ENCODE measurements at places on chromosomes 7 and 10. TPM values are rescaled to one million over a fixed set of nuclear protein-coding genes. Genes with fewer than 3 reads are reported as not detected.

Gene TMEM140
- total RNA-seq: 27.9 TPM

DNA sequence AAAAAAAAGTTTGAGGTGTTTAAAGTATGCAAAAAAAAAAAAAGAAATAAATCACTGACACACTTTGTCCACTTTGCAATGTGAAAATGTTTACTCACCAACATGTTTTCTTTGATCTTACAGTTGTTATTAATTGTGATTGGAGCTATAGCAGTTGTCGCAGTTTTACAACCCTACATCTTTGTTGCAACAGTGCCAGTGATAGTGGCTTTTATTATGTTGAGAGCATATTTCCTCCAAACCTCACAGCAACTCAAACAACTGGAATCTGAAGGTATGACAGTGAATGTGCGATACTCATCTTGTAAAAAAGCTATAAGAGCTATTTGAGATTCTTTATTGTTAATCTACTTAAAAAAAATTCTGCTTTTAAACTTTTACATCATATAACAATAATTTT, 130.6 kb downstream of the CFTR start:
- DNase-seq: no peak

- DNase-seq: peak; percentile 94
Observed at GRCh38 chr10:25015828-25016375, at the start of gene ENKUR. TSS of gene ENKUR (minus strand) at chr10:25016158. CDS start at chr10:25015936, 222 bp downstream.

Gene LLCFC1
- total RNA-seq: not detected

- peak; percentile 21 for DNase-seq
Observed at GRCh38 chr10:60732198-60732806, 46.0 kb upstream of the CDK1 start.

DNA sequence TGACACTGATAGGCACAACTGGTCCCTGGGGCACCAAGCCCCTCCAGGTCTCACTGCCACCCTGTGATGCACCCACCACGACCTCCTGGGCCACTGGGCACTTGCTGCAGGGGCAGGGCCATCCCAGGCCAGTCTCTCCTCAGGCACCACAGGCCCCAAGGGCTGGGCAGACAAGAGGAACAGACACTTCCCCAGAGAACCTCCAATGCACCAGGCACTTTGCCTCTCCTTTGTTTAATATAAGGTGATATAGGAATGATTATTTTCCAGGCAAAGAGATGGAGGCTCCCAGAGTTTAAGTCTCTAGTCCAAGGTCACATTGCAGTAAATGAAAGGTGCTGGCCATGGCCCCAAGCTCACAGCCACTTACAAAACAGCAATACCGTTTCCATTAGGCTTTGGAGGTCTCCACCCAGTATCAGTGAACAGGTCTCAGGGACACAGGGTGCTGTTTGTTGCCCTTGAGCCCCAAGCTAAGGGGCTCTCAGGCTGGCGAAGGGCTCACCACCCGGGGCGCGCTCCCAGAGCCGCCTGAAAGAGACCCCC, 4.5 kb downstream of the DEPP1 start:
- DNase-seq: no peak

Gene TAS2R41
- total RNA-seq: not detected

DNA sequence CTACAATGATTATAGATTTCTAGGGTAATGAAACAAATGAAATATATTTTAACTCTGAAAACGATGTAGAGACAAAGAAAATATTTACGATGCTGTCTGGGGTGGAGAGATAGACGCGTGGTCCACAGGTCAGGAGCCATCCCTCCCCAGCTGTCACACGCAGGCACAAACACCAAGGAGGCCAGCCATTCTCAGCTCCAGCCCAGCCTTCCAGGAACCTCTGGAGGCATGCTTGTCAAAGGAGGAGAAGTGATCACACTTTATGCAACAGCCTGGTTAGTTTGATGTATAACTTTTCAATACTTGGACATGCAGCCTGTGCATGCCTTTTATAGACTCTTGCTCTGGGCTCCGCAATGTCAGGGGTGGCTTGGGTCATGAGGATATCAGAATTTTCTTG, 391.5 kb upstream of the MGMT start:
- no peak for DNase-seq

Gene OR2A1
- not detected for total RNA-seq

DNA sequence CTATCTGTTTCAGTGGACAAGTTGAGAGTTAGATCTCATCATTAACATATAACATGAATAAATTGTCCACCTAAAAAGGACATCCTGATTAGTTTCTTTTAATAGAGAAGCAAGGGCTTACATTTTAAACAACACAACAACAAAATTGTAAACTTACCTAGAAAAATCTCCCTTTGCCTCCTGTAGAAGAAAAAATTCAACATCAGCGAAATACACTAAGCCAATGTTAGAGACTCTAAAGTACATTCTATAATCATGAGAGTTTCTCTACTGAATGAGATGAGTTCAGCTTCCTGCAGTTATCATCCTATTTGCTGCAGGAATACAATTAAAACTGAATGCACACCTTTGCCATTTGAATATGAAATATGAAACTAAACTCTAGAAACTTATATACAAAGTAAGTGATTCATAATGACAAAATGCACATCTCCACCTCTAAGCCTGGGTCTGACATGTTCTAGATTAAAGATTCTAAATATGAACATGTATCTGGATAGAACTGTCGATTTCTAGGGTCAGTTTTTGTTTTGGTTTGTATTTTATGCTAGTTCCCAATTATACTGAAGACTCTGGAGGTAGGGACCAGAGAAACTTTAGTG, 174.8 kb downstream of the PRPF18 start:
- DNase-seq: no peak

Gene ANKRD61
- total RNA-seq: not detected

Gene MYH16
- not detected for total RNA-seq

DNA sequence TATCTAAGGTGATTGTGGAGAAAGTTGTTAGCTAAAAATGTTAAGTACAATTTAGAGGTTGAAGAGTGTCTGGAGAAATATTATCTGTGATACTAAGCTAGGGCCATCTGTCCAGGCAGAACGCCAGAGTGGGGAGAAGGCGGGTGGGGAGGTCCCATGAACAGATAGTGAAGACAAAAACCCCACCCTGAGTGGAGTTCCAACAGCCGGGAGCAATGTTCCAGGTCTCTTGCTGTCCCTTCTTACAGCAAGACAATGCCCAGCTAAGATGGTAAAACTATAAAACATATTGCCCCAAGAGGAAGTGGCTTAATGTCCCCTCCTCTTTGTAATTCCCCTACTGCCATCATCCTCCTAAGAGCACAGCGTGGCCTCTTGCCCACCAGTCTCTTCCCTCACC, 10.4 kb upstream of the IL15RA start:
- no peak for DNase-seq

Gene ZNF438
- 7.4 TPM for total RNA-seq

Gene GDF2
- not detected for total RNA-seq

DNA sequence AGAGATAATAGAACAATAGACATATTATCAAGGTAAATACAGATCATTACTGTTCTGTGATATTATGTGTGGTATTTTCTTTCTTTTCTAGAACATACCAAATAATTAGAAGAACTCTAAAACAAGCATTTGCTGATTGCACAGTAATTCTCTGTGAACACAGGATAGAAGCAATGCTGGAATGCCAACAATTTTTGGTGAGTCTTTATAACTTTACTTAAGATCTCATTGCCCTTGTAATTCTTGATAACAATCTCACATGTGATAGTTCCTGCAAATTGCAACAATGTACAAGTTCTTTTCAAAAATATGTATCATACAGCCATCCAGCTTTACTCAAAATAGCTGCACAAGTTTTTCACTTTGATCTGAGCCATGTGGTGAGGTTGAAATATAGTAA, 185.5 kb downstream of the CFTR start:
- DNase-seq: no peak

DNA sequence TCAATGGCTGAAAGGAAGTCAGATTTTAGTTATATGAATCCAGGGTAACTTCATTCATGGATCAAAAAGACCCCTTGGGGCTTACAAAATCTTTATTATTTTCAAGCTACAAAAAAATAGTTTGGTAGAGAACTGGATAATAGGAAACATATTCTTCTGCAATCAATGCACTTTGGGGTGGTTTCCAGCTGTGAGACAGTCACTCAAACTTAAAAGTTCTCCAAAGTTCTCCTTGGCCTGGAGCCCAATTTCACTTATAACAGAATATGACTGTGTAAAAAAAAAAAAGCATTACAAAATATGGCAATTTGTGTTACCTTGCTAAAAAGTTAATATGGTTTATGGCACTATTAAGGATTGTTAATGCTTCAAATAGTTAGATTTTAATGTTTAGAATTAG, 255.5 kb downstream of the AGMO start:
- DNase-seq: no peak

DNA sequence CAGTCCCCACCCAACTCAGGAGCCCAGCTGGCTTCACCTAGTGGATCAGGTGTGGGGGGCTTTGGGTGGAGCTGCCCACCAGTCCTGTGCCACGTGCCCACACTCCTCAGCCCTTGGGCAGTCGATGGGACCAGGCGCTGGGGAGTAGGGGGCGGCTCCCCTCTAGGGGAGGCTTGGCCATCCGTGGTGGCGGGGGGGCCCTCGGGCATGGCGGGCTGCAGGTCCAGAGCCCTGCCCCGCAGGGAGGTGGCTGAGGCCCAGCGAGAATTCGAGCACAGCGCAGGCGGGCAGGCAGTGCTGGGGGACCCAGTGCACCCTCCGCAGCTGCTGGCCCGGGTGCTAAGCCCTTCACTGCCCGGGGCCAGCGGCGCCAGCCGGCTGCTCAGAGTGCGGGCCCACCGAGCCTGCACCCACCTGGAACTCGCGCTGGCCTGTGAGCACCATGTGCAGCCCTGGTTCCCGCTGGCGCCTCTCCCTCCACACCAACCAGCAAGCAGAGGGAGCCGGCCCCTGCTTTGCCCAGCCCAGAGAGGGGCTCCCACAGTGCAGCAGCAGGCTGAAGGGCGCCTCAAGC, 29.3 kb downstream of the ASNS start:
- no peak for DNase-seq

Gene VAX1
- not detected for total RNA-seq

DNA sequence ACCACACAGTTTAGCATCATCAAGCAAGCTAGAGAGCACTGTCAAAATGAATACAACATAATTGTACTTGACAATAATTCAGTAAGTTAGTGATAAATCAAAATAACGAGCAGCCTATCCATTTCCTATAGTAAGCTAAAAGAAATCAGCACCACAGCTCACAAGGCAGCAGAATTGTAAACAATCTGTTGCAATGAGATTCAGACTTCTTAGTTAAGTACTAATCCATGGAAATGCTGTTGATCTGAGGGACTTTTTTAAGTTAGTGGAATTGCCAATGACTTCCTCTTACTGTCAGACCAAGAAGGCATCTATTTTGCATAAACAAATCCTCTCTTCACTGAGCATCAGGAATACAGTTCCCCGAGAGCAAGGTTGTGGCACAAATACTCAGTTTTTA, 136.6 kb upstream of the CCDC6 start:
- no peak for DNase-seq

GRCh38 chr10:79069325-79070080, 737 bp downstream of the ZMIZ1 start:
- DNase-seq: peak; percentile 64

GRCh38 chr7:104272767-104273384, 55.5 kb upstream of the LHFPL3 start:
- DNase-seq: no peak

GRCh38 chr7:55086413-55087201, 67.8 kb downstream of the EGFR start:
- no peak for DNase-seq

GRCh38 chr10:44477046-44477425, 92.1 kb upstream of the CXCL12 start:
- DNase-seq: no peak

GRCh38 chr10:108913300-108913699, 1010.0 kb downstream of the XPNPEP1 start:
- DNase-seq: no peak

DNA sequence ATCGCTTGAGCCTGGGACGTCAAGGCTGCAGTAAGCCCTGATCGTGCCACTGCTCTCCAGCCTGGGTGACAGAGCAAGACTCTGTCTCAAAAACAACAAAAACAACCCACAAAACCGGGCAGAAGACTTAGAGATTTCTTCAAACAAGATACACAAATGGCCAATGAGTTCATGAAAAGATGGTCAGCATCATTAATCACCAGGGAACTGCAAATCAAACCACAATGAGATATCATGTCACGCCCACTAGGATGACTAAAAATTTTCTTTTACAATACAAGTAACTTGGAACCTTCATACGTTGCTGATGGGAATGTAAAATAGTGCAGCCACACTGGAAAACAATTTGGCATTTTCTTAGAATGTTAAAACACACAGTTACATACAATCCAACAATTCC, 77.3 kb upstream of the GRID1 start:
- DNase-seq: no peak

DNA sequence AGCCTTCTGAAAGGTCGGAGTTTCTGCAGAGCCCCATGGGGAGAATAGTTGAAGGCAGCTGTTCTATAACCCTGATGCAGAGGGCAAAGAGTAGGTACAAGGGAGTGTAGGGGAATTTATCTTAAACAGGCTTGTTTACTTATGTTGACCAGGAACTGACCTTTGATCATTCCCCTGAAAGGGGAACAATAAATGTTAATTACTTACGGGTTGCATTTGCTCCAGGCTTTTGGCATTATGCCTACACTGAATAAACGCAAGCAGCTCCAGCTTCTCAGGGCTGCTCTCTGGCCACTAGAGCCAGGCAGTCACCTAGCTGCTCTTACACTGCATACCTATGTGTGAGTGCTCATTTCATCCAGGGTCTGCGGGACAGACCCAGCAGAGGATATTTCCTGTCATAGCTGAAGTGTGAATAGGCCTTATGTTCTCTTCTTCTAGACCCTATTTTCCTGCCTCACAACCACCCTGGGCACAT, 26.9 kb upstream of the ABCA13 start:
- DNase-seq: peak; percentile 55

DNA sequence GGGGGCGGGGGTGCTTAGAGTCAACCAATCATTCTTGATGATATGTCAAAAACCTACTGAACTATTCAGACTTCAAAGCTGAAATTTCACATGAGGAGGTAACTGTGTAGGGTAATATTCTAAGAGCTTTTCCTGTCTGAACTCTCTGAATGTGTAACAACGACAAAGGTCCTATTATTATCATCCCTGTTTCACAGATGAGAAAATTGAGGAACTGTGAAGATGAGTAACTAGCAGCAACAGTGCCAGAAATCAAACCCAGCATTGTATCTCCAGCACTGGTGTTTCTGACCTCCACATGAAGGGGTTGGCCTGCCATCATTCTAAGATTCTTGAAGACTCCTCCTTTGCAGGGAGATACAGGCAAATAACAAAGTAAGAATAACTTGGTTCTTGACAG, 294.7 kb upstream of the AOAH start:
- no peak for DNase-seq

Gene PPP1R17
- total RNA-seq: not detected

Measured in transverse colon (tissue), 4 donors.